ENCODE measurements at places on chromosomes 5 and 9. TPM values are rescaled to one million over a fixed set of nuclear protein-coding genes. Genes with fewer than 3 reads are reported as not detected.

HMGCR gene
- total RNA-seq, result 124 TPM

RANBP3L gene
- not detected for total RNA-seq

GABRA1 gene
- total RNA-seq, result not detected

TICAM2 gene
- 3.3 TPM for total RNA-seq

PIP5KL1 gene
- total RNA-seq, result 3.0 TPM

FOXD4L4 gene
- total RNA-seq, result 0.14 TPM

PCDHGA4 gene
- total RNA-seq, result 4.5 TPM

MAP1B gene
- 29.7 TPM for total RNA-seq

ESM1 gene
- 0.57 TPM for total RNA-seq

NPR3 gene
- total RNA-seq, result 422 TPM

SLC12A7 gene
- 13.5 TPM for total RNA-seq

NRG2 gene
- total RNA-seq, result 0.28 TPM

DBH gene
- not detected for total RNA-seq

SLC27A6 gene
- 0.28 TPM for total RNA-seq

F2R gene
- total RNA-seq, result 70.8 TPM

LCN9 gene
- not detected for total RNA-seq

FLT4 gene
- total RNA-seq, result 0.37 TPM

TEX48 gene
- total RNA-seq, result not detected

LEAP2 gene
- total RNA-seq, result 0.14 TPM

FSTL4 gene
- 0.09 TPM for total RNA-seq

LCNL1 gene
- 3.4 TPM for total RNA-seq

DENND4C gene
- 43.4 TPM for total RNA-seq

ENTPD2 gene
- total RNA-seq, result not detected

SLC24A2 gene
- total RNA-seq, result not detected

LOX gene
- total RNA-seq, result 94.2 TPM

LRRC14B gene
- total RNA-seq, result not detected

HAVCR2 gene
- total RNA-seq, result 0.09 TPM
